ENCODE measurements at places on chromosomes 4 and X.

DNA sequence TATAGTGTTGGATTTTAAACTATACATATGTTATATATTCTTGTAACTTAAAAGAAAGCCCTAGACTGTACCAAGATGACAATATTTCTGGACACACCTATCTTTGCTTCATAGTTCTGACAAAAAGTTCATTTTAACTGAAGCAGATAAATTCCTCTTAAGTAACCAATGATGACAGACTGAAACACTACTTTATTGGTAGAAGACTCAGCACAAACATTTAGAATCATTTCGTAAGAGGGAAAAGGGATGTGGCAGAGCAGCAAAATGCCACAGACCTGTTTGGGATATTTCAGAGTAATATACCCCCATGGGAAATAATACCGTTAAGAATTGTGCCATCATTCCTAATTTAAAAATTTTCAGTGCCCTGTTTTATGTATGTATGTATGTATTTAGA lies 56.2 kb downstream of the APOO start:
- no peak for DNase-seq

DNA sequence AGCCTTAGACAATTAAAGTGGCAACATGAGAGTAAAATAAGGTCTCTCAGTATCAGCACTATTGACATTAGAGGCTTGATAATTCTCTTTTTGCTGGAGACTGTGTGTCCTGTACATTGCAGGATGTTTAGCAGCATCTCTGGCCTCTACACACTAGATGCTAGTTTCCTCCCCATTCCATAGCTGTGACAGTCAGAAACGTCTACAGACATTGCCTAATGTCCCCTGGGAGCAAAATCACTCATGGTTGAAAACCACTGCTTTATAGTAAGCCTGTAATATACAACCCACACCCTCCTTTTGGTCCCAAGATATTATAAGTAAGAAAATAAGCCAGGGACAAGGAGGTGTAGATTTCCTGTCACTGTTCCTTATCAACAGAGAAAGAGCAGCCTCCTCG lies 166.0 kb downstream of the FRMPD4 start:
- DNase-seq: no peak

GRCh38 chr4:113837397-113837796 lies 75.9 kb upstream of the CAMK2D start:
- DNase-seq: no peak

DNA sequence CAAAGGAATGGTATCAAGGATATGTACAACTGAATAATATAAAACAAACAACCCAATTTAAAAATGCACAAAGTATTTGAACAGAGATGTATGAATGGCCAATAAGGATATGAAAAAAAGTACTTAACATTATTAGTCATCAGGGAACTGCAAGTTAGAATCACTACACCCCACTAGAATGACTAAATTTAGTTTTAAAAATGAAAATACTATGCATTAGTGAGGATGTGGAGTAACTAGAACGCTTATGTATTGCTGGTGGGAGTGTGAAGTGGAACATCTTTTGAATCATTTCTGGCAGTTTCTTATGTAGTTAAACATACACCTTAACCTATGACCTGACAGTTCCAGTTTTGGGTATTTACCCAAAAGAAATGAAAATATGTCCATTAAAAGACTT lies 13.0 kb upstream of the SLC16A2 start:
- DNase-seq: no peak

GRCh38 chr4:113447769-113448168 lies 313.8 kb downstream of the CAMK2D start:
- no peak for DNase-seq

GRCh38 chr4:40820101-40820500 lies 70.3 kb downstream of the NSUN7 start:
- DNase-seq: no peak

GRCh38 chr4:111678479-111678878 lies 466.8 kb upstream of the FAM241A start:
- no peak for DNase-seq

DNA sequence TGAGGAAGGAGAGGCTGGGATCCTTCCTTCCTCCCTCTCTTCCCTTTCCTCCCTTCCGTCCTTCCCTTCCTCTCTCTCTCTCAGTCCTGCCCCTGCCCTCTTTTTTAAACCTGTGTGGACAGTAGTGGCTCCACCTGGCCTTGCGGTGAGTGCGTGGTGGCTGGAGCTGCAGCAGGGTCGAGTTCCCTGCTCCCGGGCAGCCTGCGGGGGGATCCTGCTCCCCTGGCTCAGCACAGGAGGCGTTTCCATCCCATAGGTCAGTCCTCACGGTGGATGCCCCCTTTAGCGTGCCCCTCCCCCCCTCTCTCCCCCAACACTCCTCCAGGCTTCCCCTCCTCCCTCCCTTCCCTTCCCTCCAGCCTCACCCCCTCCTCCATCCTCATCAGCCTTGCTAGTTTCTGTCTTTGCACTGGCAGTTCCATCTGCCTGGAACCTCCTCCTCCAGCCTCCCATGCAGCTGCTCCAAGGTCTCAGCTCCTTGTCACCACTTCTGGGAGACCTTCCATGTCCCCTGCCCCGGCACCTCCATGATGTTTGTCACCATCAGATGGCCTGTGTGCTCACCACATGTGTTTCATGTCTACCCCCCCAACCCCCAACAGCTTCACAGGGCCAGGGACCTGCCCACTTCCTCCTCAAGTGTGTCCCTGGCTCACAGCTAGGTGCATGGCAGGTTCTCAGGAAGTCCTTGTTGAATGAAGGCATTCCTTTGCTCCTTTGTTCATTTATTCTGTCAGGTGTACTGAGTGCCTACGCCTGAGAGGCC lies 68.4 kb downstream of the PSAPL1 start:
- no peak for DNase-seq

- no peak for DNase-seq
Observed at GRCh38 chrX:46814966-46815365, 21.9 kb upstream of the RP2 start.

GRCh38 chr4:1296324-1297022 lies 6.8 kb downstream of the MAEA start:
- no peak for DNase-seq

- no peak for DNase-seq
Observed at GRCh38 chr4:178427663-178428062, 985.4 kb upstream of the AGA start.

DNA sequence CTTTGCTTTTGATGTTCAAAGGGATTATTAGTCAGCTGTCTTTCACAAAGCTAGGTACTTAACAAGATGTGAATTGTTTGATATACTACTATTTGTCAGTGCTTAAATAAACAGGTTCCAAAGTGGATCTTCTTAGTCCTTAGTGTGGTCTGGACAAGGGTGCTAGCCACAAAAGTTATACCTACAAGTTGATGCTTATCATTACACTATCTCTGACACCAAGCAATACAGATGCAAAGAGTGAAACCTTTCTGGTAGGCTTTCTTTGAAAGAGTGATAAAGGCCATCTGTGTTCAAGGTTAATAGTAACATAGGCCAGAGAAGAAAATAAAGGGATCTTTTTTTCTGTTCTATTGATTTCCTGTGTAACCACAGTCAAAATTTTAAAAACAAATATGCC lies 12.2 kb upstream of the RBPJ start:
- DNase-seq: no peak

DNA sequence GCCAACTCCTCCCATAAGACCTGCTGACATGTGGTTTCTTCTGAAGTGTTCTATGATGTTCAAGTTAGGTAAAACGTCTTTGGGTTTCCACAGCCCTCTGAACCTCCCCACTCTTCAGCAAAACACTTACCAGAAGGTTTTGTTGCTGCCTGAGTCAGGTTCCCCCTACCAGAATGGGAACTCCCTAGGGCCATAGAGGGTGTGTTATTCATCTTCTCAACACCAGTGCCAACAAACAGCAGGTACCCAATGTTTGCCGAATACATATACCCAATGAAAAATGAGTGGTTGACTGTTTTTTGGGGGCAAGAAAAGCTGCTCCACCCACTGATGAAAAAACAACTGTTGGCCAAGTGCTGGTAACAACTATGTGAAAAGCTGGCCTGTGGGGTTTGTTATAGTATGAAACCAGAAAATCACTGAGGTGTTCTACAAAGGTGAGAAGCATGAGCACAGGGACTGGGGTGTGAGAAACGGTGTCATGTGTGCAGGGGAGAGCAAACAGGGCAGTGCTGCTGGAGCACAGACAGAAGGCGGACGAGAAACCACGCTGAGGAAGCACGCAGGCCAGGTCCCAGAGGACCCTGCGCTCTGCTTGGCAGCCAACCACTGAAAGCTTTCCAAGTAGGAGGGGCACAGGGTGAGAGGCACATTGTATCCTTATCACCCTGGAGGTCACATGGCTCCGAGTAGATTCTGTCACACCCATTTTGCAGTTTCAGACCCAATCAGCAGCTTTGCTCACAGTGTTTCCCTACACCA lies 28.8 kb downstream of the ATP8A1 start:
- DNase-seq: no peak

DNA sequence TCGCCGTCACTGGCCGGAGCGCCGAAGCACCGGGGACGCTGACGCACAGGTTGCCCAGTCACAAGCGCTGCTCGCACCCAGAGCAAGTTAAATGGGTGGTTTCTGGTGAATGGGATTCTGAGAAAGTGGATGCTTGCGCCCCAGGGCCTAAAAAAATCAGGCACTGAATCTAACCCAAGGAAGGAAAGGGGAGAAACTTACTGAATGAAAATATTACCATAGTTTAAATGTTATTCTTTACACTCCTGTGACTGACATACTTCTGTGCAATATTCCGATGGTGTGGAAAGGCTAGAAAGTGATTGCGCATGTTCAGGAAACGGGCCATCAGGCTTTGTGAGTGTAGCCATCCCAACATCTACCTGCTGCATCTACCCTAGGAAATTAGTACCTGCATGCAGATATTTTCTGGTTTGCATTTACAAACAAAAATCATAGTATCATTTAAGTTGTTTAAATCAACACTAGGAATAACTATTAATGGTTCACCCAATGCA lies 838 bp upstream of the ABCG2 start:
- no peak for DNase-seq

DNA sequence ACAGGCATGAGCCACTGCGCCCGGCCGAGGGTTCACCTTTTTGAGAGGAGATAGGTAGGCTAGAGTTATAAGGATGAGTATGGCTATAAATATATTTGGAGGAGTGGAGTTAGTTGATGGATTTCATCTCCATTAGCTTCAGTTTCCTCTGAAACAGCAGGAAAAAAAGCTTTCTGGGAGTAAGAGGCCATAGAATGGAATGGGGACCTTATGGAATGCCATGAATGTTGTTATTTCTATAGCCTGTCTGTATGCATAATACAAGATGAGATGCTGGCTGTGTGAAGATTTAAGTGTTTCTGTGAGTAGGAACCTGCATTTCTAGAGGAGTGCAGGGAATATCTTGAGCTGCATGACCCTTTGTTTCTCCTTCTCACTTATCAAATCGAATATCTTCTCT lies 114.9 kb upstream of the ARX start:
- no peak for DNase-seq

- no peak for DNase-seq
Observed at GRCh38 chr4:101122019-101122418, 225.3 kb downstream of the PPP3CA start.
